ENCODE measurements at places on chromosomes 1 and 21.
A peak's percentile ranks its signal among the peaks of the same experiment; 100 is the strongest.

DNA sequence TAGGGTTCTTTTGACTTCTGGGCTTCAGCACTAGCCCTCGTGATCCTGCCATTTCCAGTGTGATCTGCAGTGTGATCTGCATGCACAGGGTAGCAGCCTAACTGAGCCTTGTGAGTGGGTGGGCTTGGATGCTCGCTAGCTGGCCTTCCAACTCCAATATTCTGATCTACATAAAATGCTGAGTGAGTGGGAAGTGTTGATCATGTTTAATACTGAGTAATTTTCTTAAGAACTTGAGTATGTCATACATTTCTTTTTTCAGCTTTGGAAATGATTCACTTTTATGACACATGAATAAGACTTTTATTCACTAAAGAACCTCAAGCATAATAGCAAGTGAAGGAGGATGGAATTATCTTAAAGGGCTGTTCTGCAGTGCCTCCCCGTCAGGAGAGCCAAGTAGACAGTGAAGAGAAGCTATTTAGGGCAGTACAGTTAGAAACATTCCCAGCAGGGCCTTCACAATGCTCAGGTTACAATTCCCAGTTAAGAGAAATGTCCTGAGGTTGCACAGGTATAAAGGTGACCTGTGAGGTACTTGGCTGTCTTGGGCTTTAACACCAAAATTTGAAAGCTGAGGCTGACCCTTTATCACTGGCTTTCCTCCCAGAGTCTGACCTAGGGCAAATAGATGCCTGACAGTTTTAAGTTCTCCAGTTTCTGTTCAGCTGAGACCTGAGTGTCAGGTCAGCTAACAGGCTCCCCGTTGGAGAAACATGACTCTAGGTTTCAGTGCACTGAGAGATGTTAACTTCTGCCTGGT lies 29.1 kb upstream of the LRRC8C start:
- peak; percentile 53 for DNase-seq

DNA sequence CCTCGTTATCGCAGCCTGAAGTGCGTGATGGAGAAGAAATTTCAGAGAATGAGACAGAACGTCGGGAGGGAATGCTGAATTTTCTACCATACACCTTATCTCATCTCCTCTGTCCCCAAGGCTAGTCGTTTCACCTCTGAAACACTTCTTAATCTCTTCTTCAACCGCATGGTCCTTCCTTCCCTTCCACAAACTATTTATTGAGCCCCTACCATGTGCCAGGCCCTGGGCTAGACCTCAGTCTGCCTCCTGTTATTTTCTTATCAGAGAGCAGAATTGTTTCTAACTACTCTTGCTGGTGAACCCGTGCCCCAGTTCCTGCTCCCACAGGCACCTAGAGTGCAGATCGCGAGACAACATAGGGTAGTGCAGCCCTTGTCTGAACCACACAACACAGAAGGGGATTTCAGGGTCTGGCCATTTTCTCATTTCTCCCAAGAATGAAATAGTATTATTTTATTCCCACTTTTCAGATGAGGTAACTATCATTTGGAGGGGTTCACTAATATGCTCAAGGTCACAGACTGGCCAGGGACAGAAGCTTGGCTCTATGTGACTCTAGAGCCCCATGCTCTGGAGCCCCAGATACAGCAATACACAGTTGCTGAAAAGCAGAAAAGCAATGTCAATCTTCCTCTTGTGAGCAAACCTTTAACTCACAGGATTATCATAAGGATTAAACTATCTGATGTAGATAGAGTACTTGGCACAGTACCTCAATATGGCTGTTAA lies 598 bp upstream of the ADIPOR1 start:
- no peak for DNase-seq

DNA sequence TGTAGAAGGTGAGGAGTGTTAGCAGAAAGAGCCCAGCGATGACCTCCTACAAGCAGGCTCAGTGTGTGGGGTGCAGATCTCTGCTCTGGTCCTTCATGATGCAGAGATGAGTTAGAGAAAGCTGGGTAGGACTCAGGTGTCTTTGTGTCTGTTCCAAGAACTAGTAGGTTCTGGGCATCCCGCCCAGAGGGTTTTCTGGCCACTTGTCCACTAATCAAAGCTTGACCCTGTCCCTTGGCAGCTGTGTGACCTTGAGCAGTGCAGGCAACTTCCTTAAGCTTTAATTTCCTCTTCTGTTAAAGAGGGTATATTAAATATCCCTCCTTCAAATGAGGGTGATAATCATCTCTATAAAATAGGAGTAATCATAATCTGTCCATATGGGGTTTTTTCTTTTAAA lies 54.7 kb upstream of the WNT4 start:
- no peak for DNase-seq

DNA sequence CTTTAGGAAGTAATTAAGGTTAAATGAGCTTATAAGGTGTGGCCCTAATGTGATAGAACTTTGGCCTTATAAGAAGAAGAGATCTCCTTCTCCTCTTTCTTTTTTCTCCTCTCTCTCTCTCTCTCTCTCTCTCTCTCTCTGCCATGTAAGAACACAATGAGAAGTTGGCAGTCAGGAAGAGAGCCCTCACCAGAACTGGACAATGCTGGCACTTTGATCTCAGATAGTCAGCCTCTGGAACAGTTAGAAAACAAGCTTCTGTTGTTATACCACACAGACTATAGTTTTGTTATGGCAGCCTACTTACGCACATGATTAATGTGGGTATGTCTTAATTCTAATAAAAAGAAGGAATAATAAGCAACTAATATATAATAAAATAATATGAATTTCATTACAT lies 444.2 kb upstream of the LRRC7 start:
- no peak for DNase-seq

GRCh38 chr1:68278221-68278620 lies 45.9 kb upstream of the WLS start:
- no peak for DNase-seq

- DNase-seq, result no peak
Measured at GRCh38 chr1:78408810-78409209, 82.0 kb upstream of the PTGFR start.

- DNase-seq, result no peak
Measured at GRCh38 chr1:233355841-233356704, 28.5 kb downstream of the MAP3K21 start.

DNA sequence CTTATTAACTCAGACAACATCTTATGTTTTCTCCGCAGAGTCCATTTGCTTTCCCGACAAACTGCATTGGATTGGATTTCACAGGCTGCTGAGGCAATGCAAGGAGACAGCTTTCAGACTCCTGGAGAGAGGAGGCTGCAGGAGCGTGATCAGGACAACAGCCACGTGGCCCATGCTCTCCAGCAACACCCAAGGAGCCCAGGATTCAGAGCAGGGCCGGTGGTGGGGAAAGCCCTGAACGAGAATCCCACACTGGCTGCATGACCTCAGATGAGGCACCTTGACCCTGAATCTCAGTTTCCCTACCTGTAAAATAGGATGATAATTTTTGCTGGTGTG lies 78.3 kb upstream of the NFASC start:
- DNase-seq, result no peak

All from stimulated activated CD8-positive, alpha-beta memory T cell treated with anti-CD3 and anti-CD28 coated beads, Interleukin-7, amount 100 ng/mL, for 48 hours (primary cell).